Stimulated activated CD8-positive, alpha-beta memory T cell treated with anti-CD3 and anti-CD28 coated beads, Interleukin-15, amount 100 ng/mL, for 24 hours (primary cell): ENCODE measurements at places on chromosomes 16 and 17.

- no peak for DNase-seq
These were observed 1.6 kb downstream of the MYO1C start for GRCh38 chr17:1490643-1491442.

DNA sequence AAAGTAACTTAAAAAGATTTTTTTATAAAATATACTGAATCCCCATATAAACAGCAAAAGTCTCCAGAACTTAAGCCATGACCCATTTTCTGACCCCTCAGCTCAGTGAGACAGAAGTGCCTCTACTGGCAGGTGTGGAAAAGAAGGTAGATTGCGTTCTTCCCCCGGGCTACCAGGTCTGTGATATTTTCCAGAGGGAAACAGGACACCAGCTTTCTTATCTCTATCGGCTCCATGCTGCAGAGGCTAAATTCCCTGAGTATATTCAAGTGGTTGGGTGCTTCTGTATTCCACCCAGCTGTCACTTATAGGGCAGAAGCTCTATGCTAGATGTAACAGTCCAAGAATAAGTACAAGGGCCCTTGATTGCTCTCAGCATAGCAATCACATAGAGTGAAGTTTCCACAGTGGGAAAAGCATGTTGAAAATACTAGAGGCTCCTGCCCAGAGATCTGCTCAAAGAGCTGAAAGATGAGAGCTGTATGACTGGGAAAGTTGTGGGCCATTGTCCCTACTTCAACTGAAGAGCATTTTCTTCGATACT, 687.3 kb downstream of the CDH11 start:
- no peak for DNase-seq

- peak; percentile 87 for DNase-seq
These were observed 6.1 kb downstream of the GJD3 start for GRCh38 chr17:40358323-40359038.

- no peak for DNase-seq
These were observed 336.1 kb downstream of the MAF start for GRCh38 chr16:79264237-79265109.

- no peak for DNase-seq
These were observed 36.1 kb upstream of the NACA2 start for GRCh38 chr17:61627125-61627524.

DNA sequence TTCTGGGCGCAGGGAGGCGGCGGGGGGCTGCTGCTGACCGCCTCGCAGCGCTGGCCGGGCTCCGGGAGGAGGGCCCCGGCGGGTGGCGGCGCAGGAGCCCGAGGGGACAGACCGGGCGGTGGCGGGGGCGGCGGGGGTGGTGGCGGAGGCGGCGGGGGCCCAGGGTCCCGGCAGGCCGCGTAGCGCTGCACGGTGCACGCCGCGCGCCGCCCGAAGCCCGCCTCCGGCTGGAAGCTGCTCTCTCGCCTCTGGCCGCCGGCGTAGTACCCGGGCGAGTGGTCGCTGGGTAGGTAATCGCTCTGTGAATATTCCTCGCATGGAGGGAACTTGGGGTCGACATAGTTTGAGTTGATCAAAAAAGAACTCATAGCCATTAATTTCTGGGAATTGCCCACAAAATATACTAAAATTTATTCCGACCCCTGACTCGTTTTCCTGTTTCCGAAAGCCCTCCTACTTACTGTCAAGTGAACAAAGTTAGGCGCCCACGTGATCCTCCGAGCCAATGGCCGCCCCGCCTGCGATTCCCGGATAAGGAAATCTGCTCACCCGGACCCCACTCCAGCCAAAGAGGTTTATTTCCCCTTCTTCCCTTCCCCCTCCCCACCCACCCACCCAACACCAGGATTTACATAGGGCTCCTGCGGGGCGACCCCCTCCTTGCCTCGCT, at the start of gene HOXB4:
HOXB4 (minus strand) TSS at position 405 of the 670 bp plus-strand sequence; CDS start at position 374, 31 bp downstream.
- no peak for DNase-seq

DNA sequence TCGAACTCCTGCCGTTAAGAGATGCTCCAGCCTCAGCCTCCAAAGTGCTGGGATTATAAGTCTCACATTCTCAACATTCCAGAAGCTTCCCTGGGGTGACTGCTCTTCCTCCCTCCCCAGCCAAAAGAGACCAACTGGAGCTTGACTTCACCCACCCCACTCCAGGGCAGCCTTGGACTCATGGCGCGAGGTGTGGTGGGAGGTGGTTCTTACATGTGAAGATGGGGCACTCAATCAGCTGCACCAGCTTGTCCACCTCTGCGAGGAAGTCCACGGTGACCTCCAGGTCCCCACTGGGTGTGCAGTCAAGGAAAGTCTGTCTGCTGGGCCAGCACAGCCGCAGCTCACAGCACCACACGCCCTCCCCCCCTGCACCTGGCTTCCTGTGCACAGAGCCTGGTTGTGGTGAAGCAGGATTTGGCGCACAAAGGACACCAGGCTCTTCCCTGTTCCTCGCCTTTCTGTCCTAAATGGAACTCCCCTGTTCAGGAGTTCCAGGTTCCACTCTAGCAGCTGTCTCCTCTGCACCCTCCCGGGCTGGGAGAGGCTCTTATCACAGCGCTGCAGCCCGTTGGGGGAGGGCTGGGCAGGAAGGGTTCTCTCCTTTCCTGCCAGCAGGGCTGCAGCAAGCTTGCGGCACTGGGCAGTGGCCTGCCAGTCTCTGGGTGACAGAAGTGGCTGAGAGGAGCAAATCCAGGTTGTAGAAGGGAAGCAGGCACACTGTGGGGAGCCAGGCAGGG, 9.6 kb upstream of the MTSS2 start:
- DNase-seq: no peak

- DNase-seq: no peak
These were observed 743.6 kb downstream of the KCNJ2 start for GRCh38 chr17:70912716-70913485.

- DNase-seq: no peak
These were observed 400.9 kb downstream of the SLC39A11 start for GRCh38 chr17:72691586-72691985.

GRCh38 chr17:48241131-48241591, 133.6 kb downstream of the SNX11 start:
- DNase-seq: no peak

- DNase-seq: no peak
These were observed 30.2 kb downstream of the BMERB1 start for GRCh38 chr16:15464401-15465186.

GRCh38 chr17:66406701-66407644, 104.6 kb downstream of the PRKCA start:
- no peak for DNase-seq

- DNase-seq: no peak
These were observed 3.1 kb upstream of the KRTAP3-2 start for GRCh38 chr17:41002814-41003213.

DNA sequence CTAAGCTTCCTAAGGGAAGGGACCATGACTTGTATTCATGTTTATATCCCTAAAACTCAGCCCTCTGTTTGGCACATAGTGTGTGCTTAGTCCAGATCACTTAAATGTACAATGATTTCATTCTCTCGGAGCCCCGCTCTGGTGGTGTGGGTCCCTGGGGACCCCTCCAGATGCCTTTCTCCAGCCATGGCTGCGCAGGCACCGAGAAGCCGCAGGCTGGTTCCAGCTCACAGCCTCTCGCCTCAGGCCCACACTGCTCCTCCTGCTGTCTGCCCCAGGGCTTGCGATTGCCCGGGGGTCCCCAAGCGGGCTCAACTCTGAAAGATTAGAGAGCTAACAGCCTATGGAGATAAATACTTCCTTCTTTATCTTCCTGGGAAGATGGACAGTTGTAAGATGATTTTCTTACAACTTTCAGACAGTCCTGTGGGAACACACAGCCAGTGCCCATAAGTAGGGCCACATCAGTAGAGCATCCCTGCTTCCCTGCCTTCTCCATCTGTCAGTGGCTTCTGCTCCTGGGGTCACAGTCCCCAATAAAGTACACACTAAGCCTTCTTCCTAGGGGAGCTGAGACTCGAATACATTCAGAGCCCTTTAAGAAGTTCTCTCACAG, 66.2 kb downstream of the CENPV start:
- no peak for DNase-seq

DNA sequence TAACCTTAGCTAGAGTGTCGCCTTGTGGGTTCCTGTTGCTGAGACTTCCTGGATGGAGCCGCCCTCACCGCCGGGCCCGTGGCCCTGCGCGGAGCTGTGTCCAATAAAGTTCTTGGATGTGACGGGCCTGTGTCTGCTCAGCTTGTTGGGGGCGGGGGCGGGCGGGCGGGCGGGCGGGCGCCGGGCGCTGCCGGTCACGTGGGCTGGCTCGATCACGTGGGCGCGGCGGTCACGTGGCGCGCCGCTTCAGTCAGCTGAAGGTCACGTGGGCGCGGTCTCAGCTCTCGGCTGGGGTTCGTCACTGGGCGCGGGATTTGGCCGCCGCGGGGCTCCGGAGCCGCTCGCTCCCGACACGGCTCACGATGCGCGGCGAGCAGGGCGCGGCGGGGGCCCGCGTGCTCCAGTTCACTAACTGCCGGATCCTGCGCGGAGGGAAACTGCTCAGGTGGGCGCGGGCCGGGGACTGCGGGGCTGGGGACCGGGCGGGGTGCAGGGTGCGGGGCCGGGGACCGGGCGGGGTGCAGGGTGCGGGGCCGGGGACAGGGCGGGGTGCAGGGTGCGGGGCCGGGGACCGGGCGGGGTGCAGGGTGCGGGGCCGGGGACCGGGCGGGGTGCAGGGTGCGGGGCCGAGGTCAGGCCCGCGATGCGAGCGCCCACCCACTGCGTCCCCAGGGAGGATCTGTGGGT, at the start of gene AMDHD2:
AMDHD2 (plus strand) TSS at position 275 of the 687 bp plus-strand sequence; CDS start at position 363, 88 bp downstream.
- peak; percentile 89 for DNase-seq

DNA sequence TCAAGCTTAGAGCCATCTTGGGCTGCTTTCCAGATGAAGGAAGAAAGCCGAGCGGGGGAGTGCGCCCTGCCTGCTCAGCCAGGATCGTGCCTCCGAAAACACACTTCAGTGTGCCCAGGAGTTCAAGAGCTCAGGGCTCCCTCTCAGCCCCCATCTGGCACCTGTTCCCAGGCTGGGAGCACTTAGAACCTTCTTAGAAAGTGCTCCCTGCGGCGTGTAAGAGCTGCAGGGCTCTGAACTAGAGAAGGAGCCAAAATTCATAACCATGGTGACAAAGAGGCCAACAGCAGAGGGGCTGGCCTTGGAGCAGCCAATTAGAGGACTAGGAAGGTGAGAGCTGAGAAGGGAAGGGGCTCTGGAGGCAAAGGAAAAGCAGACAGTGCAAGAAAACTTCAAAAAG, 59.0 kb upstream of the TNRC6C start:
- no peak for DNase-seq

GRCh38 chr16:79287424-79287917, 313.1 kb downstream of the MAF start:
- DNase-seq: no peak

DNA sequence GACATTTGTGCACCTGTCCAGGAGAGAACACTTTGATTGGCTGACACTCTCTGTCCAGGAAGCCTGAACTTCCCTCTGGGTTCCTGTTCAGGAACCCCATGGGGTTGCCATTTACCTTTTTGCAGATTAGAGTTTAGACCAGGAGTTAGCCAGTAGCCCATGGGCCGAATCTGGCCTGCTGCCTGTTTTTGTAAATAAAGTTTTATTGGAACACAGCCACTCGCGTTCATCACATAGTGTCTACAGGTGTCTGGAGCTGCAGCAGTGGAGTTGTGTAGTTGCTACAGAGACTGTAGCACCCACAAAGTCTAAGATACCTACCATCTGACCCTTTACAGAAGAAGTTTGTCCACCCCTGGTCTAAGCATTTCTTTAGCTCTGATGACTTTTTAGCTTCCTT, 70.9 kb downstream of the ABCC1 start:
- DNase-seq: no peak

- no peak for DNase-seq
These were observed 15.7 kb upstream of the CDH3 start for GRCh38 chr16:68629351-68629910.

GRCh38 chr16:53910990-53911389, 207.0 kb downstream of the FTO start:
- DNase-seq: no peak

DNA sequence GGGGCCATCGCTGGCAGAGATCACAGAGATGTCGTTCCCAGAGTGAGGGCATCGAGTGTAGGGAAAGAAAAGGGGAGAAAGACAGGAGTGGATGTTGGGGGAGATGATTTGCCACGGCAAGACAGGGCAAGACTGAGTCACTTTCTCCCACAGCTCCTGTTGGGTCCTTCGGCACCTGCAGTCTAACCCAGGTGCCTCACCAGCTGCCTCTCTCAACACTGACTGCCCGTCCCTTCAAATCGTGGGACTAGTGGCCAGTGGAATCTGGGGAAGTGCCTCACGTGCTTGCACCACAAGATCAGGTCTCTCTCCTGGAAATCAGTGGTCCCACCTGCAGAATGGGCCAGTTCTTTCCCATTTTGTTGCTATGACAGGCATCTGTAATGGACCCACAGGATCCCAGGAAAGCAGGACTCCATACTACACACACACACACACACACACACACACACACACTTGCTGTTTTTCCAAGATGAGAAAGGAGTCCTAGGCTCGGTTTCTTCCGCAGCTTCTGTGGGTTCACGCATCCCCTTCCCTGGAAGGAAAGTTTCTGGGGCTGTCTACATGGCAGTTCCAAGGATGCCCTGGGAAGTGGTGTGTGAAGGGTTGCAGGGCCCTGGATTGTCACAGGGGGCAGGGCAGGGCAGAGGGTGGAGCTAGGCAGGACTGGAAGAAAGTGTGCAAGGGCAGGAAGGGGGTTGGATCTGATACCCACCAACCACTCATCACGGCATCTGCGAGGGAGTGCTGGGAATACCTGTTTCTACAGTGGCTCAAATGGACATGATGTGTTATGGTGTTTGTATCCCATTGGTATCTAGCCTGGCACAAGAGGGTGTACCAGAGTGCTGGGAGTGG, 10.2 kb upstream of the CBX8 start:
- no peak for DNase-seq

DNA sequence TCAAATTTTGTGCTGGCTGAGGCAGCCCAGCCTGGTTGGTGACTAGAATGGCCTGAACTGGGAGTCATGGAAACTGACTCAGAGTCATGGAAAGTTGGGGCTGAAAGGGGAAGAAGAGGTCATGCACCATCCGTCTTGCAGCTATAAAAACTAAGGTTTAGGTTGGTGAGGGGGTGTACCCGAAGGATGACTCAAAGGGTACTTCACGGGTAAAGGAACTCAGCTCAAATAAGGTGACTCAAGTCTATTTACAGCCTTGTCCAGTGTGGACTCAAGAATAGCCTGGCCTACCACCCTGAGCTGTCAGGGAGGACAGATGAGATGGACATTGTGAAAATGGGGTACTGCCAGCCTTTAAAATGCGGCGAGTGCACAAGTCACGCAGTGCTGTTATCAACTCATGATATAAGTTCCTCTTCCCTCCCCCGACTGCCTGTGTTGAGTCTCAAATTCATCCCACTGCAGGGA, 18.6 kb downstream of the CD300LB start:
- no peak for DNase-seq
